ENCODE measurements at places on chromosomes 11 and 22.

DNA sequence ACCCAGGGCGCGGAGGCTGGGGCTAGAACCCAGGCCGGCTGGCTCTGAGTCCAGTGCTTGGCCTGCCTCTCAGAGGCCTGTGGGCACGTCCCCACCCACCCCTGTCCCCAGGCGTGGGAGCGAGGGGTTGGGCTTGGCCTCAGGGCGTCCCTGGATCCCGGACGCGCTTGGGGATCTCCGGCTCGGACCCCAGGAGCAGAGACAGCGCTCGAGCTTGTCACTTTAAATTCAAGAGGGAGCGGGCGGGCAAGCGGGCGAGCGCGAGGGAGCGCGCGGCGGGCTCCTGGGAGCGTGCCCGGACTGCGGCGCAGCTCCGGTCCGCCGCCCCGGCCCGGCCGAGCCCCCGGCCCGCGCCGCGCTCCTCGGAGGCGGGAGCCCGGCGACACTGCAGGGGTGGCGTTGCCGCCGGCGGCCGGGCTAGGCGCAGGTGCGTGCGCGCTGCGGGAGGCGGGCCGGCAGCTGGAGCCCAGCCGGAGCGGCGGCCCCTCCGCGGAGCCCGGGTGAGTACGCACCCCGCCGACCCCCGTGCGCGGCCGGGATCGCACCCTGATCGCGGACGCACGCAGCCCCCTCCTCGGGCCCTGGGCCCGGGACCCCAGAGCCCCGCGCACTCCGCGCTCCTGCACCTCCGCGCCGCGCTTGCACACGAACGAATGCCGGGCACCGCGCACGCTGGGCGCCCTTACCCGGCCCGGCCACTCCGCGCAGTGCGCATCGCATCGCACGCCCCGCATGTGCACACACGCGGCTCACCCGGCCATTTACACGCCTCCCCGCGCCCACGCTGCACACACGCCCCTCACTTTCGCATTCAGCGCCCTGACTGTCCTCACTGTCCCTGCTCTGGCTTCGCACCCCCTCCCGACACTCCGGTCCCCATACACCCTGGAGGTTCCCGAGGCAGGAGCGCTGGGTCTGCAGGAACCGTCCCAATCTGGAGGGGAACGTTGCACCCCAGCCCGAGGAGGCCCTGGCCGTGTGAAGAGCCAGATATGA lies at the start of gene SYT12:
Gene SYT12 (plus strand): TSS at position 174 of the 996 bp plus-strand sequence. CDS start 7,011 bp downstream, outside the sequence.
- DNase-seq = peak; percentile 97

DNA sequence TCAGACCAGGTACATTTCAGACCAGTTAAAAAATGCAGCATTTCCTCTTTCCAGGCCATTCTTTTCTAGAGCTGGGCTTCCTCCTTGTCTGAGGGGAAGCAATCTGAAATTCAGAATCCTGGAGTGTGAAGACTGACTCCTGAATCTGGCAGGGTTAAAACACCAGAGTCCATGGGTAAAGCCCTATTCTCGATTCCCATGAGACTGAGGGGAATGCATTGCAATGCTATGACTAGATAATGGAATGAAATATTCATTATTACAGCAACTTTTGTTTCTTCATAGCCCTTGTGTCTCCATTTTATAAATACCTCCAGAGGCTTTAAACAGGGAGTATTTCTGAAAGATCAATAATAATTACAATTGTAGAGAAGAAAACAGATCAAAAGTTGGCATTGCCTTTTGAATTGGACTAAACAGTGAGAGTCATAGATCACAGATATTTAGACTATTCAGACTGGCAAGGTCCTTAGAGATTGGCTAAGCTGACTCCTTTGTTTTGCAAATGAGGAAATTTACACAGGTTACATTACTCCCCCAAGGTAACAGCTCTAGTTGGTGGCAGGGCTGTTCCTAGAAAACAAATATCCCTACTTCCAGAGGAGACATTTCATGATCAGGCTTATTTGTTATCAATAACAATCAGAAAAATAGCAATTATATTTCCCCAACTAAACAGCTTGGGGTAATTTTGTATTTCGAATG lies 632.6 kb upstream of the KIRREL3 start:
- DNase-seq = no peak

- DNase-seq = no peak
Measured at GRCh38 chr11:109762546-109762945, 330.6 kb upstream of the ZC3H12C start.

DNA sequence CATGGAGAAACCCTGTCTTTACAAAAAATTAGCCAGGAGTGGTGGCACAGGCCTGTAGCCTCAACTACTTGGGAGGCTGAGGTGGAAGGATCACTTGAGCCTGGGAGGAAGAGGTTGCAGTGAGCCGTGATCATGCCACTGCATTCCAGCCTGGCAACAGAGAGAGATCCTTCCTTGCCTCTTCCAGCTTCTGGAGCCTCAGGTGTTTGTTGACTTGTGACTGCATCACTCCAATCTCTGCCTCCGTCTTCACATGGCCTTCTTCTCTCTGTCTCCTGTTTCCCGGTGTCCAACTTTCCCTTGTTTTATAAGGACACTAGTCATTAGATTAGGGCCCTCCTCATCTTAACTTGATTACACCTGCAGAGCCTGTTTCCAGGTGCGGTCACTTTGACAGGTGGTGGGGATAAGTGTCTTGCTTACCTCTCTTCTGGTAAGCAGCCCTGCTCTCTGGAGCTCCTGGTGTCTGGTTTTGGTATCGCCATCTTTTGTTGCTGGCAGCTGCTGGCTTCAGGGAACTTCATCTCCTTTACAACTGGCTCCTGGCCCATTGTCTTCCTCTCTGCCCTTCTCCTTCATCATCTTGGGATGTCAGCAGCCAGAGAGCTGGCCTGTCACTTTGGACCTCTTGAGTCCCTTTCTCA lies 8.2 kb upstream of the USP2 start:
- peak; percentile 51 for DNase-seq

GRCh38 chr22:41562461-41562860 lies 1.7 kb downstream of the CSDC2 start:
- DNase-seq = no peak

DNA sequence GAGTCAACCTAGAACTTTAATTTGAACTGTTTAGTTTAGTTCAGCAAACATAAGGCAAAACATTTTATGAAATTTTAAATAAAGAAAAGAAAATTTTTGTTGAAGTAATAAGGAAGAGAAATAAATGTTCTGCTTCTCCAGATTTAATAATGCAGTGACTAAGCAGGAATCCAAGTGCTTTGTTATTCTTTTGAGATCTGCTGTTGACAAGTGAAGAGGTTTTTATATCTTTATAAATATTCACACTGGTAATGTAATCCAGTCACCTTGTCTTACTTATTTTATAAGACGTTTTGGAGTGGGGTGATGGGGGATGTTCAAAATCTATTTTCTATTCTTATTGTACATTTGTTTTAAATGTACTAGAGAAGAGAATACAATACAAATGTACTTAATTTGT lies 725.9 kb upstream of the CCDC179 start:
- DNase-seq = no peak

DNA sequence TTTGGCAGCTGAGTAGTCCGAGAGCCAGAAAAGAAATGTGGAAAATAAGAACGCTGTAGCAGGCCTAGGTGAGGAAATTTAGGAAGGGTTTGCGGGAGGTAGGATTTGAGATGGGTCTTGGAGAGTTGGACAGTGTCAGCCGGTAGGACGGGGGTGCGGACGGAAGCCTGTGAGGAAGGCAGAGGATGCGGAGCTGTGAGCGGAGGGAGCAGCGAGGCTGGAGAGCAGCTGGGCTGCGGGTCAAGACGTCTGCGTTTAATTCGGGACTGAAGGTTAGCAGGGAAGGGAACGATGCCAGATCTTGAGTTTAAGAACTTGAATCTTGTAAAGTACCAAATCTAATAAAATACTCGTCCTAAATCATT lies 669 bp upstream of the TIGD3 start:
- DNase-seq = no peak

DNA sequence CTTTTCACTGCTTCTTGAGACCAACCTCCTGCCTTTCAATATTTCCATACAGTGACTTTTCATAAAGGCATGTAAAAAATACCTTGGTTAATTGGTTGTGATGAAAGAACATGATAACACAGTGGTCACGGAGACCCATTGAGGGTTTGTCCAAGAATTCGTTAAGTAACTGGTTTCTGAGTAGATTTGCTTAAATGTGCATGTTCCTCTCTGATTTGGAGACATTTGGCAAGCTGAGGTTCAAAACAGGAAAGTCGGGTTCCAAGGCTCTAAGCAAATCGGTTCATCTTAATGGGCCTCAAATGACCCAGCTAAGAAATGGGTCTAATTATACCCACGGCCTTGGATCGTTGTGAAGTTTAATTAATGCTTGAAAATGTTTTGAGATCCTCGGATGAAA lies 36.9 kb upstream of the CCND1 start:
- DNase-seq = no peak

GRCh38 chr11:2303627-2304505 lies 2.1 kb downstream of the TSPAN32 start:
- DNase-seq = no peak

DNA sequence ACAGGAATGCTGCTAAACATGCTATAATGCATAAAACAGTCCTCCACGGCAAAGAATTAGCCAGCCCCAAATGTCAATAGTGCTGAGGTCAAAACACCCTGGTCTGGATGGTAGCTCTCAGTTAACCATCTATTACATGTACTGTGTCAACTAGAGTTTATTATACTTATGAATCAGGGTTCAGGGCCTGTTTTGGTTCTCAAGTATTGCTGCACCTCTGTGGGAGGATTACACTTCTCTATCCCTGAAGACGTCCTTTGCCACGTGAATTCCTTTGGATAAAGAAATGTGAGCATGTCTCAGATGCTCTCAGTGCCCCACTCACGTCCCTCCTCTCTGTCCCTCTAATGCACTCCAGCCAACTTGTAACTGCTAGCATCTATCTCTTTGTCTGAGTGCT lies 53.4 kb downstream of the SLC1A2 start:
- no peak for DNase-seq

- no peak for DNase-seq
Measured at GRCh38 chr22:41674846-41675340, 13.8 kb downstream of the SNU13 start.

DNA sequence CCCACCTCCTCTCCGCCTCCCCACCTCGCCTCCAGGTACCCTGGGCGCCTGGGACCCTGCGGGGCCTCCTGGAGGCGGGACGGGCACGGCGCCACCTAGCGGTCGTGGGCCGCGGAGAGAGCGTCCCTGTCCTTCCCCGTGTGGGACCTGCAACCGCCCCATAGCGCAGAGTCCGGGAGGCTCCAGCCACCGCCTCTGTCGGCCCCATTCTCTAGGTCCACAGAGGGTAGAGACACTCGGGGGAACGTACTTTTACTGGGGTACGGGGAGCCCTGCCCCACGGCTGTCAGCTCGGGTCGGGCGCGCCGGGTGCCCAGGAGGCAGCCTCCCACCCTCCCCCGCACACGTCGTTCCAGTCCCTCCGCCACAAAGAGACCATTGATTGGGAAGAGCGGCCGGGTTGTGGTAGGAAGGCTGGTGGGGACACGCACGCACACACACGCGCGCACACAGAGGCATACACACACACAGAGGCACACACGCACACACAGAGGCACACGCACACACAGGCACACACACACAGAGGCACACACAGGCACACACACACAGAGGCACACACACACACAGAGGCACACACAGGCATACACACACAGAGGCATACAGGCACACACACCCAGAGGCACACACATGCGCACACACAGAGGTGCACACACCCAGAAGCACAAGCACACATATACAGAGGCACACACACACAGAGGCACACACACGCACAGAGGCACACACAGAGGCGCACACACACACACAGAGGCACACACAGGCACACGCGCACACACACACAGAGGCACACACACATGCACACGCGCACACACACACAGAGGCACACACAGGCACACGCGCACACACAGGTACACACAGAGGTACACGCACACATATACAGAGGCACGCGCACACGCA lies 12.6 kb upstream of the NECTIN1 start:
- peak; percentile 66 for DNase-seq

- DNase-seq = no peak
Measured at GRCh38 chr11:10392095-10393079, 62.7 kb upstream of the AMPD3 start.

- no peak for DNase-seq
Measured at GRCh38 chr11:88266157-88266556, 71.4 kb downstream of the CTSC start.

- no peak for DNase-seq
Measured at GRCh38 chr11:131254254-131254653, 116.2 kb upstream of the NTM start.

- no peak for DNase-seq
Measured at GRCh38 chr11:44766112-44766971, 39.6 kb downstream of the TSPAN18 start.

GRCh38 chr11:45053736-45054446 lies 92.5 kb upstream of the PRDM11 start:
- no peak for DNase-seq

GRCh38 chr11:15704064-15704463 lies 589.3 kb downstream of the INSC start:
- peak; percentile 11 for DNase-seq

- DNase-seq = peak; percentile 61
Measured at GRCh38 chr22:21726650-21727049, 8.9 kb downstream of the YPEL1 start.

DNA sequence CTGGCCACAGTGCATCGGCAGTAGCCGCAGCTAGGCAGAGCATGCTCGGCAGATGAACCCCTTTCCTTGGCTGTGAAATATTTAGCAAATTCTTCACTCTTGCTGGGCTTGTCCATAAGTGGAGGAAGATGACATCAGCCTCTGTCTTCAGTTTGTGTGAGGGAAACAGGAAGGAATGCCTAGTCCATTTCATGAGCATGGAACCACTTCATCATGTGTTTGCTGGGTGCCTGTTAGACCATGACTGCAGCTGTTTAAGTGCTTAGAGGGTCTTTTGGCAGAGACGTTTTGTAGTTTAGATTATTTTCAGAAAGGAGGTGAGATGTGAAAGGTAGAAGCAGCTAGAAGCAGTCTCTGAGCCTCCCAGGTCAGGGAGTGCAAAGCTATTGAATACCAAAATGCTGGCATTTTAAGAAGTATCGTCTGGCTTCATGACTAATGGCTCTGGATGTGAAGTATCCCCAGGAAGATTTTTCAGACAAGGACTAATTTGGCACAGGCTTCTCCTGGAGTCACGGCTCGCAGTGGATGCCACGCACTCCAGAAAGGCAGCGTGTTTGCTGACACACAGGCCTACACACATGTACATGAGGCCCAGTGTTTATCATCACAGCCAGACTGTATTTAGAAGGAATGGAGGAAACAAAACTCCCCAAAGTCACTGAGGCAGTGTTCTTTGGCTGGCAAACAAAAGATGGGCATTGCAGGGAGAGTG lies 43.1 kb upstream of the GRAMD1B start:
- DNase-seq = no peak

GRCh38 chr11:78417888-78418583 lies 416 bp upstream of the GAB2 start:
- peak; percentile 71 for DNase-seq

GRCh38 chr11:121091492-121092152 lies 9.4 kb upstream of the TECTA start:
- DNase-seq = no peak
